ENCODE measurements at places on chromosomes 6 and 20. TPM values are rescaled to one million over a fixed set of nuclear protein-coding genes. Genes with fewer than 3 reads are reported as not detected.

GRCh38 chr6:43916924-43917877 is 147.2 kb downstream of the VEGFA start:
- peaks cover 39% of the 10 kb centered on the region for H3K4me1 ChIP-seq
- no peak overlapping the region for H3K4me3 ChIP-seq
- no peaks in the 10 kb centered on the region for H3K27me3 ChIP-seq
- DNase-seq: peak; percentile 76

- H3K4me1 ChIP-seq: no peaks in the 10 kb centered on the region
- H3K36me3 ChIP-seq: no peaks in the 10 kb centered on the region
- no peaks in the 10 kb centered on the region for H3K27me3 ChIP-seq
- no peak for DNase-seq
Observed at GRCh38 chr6:134805168-134805567, 144.7 kb downstream of the ALDH8A1 start.

DNA sequence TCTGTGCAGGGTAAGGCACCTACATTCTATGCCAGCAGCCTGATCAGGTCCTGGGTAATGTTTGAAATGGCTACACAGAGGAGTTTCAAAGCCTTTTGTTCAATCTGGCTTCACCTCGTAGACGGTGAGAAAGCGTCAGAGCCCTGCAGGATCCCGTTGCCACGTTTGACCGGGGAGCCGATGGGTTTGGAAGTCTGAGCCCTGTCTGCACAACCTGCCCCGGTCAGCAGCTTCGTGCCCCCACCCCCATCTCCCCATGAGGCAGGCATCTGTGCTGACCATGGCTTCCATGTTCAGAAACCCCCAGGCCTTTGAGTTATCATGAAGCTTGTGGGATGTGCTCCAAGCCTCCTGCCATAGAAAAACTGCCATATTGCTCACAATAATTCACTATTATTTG is 63.9 kb downstream of the PTPN1 start:
- peaks cover 9% of the 10 kb centered on the region for H3K4me1 ChIP-seq
- no peaks in the 10 kb centered on the region for H3K27me3 ChIP-seq
- no peak for DNase-seq
- H3K27ac ChIP-seq: peak overlapping the region; percentile 89
- H3K36me3 ChIP-seq: peaks cover 26% of the 10 kb centered on the region

GRCh38 chr20:22540832-22541231 is 43.5 kb downstream of the FOXA2 start:
- H3K4me1 ChIP-seq: no peaks in the 10 kb centered on the region
- H3K27me3 ChIP-seq: no peaks in the 10 kb centered on the region
- no peak overlapping the region for H3K27ac ChIP-seq
- no peak overlapping the region for H3K4me3 ChIP-seq

DNA sequence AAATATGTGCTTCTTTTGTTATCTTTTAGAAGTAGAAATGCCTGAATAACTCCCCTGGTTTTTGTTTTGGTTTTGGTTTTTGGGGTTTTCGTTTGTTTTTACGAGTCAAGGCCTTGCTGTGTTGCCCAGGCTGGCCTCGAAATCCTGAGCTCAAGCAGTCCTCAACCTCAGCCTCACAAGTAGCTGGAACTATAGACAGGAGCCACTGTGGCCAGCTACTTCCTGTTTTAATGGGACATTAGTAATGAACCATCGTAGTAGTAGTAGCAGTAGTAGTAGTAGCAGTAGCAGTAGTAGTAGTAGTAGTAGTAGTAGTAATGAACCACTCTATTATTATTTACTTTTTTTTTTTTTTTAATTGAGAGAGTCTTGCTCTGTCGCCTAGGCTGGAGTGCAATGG is 66.0 kb downstream of the UBR2 start:
- no peaks in the 10 kb centered on the region for H3K27me3 ChIP-seq
- no peaks in the 10 kb centered on the region for H3K4me1 ChIP-seq
- no peak for DNase-seq
- peaks cover 9% of the 10 kb centered on the region for H3K36me3 ChIP-seq

- H3K36me3 ChIP-seq: peaks cover 45% of the 10 kb centered on the region
- no peak overlapping the region for H3K27ac ChIP-seq
- DNase-seq: no peak
- no peaks in the 10 kb centered on the region for H3K27me3 ChIP-seq
- no peak overlapping the region for H3K4me3 ChIP-seq
- H3K4me1 ChIP-seq: no peaks in the 10 kb centered on the region
Observed at GRCh38 chr20:35629427-35630145, 14.0 kb downstream of the SPAG4 start.

GRCh38 chr6:127342296-127342945 is 988 bp downstream of the ECHDC1 start:
- no peak for DNase-seq
- peaks cover 21% of the 10 kb centered on the region for H3K4me1 ChIP-seq
- H3K27ac ChIP-seq: peak overlapping the region; percentile 89
- peak overlapping the region; percentile 99 for H3K4me3 ChIP-seq

GRCh38 chr20:13494019-13494418 is 144.7 kb downstream of the TASP1 start:
- no peaks in the 10 kb centered on the region for H3K27me3 ChIP-seq
- H3K36me3 ChIP-seq: no peaks in the 10 kb centered on the region
- no peaks in the 10 kb centered on the region for H3K4me1 ChIP-seq
- H3K4me3 ChIP-seq: no peak overlapping the region

GRCh38 chr6:9401960-9402359 is 966.6 kb upstream of the SLC35B3 start:
- H3K27me3 ChIP-seq: peaks cover 18% of the 10 kb centered on the region
- DNase-seq: no peak
- no peaks in the 10 kb centered on the region for H3K36me3 ChIP-seq
- no peaks in the 10 kb centered on the region for H3K4me1 ChIP-seq

DNA sequence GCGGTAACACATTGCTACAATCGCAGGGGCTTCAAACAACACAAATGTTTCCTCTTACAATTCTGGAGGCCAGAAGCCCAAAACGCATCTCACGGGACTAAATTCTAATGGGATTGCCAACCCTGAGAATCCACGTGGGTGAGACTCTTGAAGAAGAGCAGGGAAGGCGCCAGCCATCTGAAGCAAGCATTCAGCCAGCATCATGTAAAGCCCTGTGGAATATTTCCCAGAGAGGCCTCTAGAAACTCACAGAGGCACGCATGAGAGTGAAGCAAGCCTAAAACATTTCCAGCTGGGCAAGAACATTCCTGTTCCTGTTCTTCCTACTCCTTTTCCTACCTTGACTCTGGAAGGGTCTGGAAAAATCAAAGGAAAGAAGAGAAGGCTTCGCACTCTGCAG is 19.6 kb upstream of the FNDC1 start:
- no peaks in the 10 kb centered on the region for H3K4me1 ChIP-seq
- DNase-seq: no peak

GRCh38 chr20:43550456-43550855 is 8.4 kb upstream of the SGK2 start:
- H3K4me3 ChIP-seq: no peak overlapping the region
- H3K27me3 ChIP-seq: no peaks in the 10 kb centered on the region
- peak overlapping the region; percentile 75 for H3K27ac ChIP-seq
- no peaks in the 10 kb centered on the region for H3K36me3 ChIP-seq

DNA sequence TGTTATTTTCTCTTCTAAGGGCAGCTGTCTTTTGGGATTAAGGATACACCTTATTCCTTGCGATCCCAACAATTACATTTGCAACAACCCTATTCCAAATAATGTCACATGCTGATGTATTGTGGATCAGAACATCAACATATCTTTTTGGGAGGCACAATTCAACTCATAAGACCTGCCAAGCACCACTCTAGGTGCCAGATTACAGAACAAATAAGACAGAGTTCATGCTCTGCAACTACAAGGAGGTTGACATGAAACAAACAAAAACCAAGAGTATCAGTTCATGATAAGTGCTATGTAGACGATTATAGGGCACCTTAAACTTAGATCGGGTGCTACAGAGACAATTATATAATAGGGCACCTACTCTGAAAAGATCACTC is 203.2 kb upstream of the SGK1 start:
- peak overlapping the region; percentile 89 for H3K27ac ChIP-seq
- H3K4me3 ChIP-seq: peak overlapping the region; percentile 7
- H3K36me3 ChIP-seq: no peaks in the 10 kb centered on the region
- DNase-seq: no peak
- peaks cover 6% of the 10 kb centered on the region for H3K4me1 ChIP-seq
- no peaks in the 10 kb centered on the region for H3K27me3 ChIP-seq

DNA sequence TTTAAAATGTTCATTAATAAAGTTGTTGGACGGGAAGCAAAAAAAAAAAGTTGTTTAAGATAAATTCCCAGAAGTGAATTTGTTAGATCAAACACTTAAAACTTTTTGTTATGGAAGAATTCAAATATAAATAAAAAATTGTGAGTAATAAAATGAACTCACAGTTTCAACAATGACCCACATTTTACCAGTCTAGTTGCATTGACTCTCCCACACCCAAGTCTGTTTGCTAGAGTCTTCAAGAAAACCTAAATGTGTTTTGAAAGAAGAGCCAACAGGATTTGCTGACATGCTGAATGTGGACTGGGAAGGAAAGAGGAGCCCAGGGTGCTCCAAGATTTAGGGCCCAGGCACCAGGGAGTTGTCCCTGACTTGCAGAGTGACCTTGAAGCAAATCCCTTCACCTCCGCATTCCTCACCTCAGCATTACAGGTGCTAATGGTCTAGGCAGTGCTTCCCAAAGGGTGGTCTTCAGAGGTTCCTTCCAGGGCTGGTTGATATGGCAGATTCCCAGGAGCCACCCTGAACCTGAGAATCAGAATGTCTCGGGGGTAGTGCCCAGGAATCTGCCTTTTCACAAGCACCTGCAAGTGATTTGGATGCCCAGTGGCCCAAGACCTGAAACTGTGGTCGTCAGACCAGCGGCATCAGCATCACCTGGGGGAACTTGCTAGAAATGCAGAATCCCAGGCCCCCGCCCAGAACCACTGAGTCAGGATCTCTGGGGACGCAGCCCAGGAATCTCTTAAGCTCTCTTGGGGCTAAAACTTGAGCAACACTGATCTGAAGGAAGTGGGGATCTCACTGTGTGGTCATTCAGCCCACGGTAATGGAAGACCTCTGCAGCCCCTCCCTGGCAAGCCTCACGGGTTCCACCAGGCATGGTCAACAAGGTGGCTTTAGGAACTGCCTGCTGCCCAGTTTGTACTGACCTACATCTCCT is 31.1 kb downstream of the POFUT1 start:
- peaks cover 54% of the 10 kb centered on the region for H3K4me1 ChIP-seq
- no peak overlapping the region for H3K27ac ChIP-seq
- H3K36me3 ChIP-seq: no peaks in the 10 kb centered on the region
- no peaks in the 10 kb centered on the region for H3K27me3 ChIP-seq
- H3K4me3 ChIP-seq: no peak overlapping the region

DNA sequence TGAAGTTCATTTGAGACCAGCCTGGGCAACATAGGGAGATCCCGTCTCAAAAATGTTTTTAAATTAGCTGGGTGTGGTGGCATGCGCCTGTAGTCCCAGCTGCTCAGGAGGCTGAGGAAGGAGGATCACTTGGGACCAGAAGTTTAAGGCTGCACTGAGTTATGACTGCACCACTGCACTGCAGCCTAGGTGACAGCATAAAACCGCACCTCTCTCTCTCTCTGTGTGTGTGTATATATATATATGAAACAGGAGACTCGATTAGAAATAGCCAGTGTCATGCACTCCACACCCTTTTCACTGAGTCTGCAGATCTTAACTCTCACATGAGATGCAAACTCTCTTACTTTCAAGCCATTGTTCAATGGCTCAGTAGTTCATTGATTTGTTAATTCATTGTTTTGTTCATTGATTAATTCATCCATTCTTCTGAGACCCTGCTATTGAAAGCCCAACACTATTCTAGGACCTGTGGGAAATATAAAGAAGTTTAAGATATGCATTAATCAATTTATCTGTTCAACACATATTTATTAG is 52.4 kb upstream of the MRPS10 start:
- no peaks in the 10 kb centered on the region for H3K27me3 ChIP-seq
- H3K27ac ChIP-seq: no peak overlapping the region
- H3K36me3 ChIP-seq: no peaks in the 10 kb centered on the region
- no peak overlapping the region for H3K4me3 ChIP-seq

DNA sequence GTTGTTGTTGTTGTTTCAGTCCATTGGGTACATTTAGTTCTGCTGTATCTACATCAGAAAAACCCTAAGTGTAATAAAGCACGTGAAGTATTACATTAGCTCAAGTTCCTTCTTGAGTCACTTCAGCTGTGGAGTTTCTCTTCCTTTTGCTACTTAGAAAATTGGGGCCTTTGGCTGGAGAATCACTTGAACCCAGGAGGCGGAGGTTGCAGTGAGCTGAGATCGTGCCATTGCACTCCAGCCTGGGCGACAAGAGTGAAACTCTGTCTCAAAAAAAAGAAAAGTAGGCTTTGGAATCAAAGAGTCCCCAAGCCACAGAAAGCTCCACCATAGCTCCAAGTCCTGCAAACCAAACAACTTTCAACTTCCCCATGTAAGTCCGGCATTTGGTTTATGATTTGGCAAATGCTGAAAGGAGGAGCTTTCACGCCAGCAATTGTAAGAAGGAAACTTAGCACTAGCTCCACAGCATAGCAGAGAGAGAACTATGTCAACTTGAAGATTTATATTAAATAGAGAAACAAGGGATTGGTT is 56.5 kb upstream of the RNF144B start:
- H3K4me3 ChIP-seq: no peak overlapping the region
- H3K4me1 ChIP-seq: no peaks in the 10 kb centered on the region
- no peaks in the 10 kb centered on the region for H3K36me3 ChIP-seq
- no peaks in the 10 kb centered on the region for H3K27me3 ChIP-seq
- H3K27ac ChIP-seq: peak overlapping the region; percentile 3
- DNase-seq: no peak

GRCh38 chr6:96700915-96701314 is 136.4 kb downstream of the GPR63 start:
- H3K4me3 ChIP-seq: no peak overlapping the region
- H3K27ac ChIP-seq: no peak overlapping the region
- no peak for DNase-seq
- no peaks in the 10 kb centered on the region for H3K36me3 ChIP-seq

Gene HSPA12B
- 1.8 TPM for total RNA-seq

Gene LINC00237
- total RNA-seq: not detected

Gene BCKDHB
- total RNA-seq: 13.0 TPM

Gene STX11
- 4.5 TPM for total RNA-seq

Gene BEND6
- 0.14 TPM for total RNA-seq

Gene CRISP2
- total RNA-seq: 0.28 TPM

Gene LY6G5B
- 1.4 TPM for total RNA-seq

Gene WFDC12
- not detected for total RNA-seq

Gene TTBK1
- total RNA-seq: 0.14 TPM

Gene CALHM5
- total RNA-seq: 0.47 TPM

Gene FILIP1
- 0.70 TPM for total RNA-seq

Gene HDGFL1
- not detected for total RNA-seq

Gene POLR1H
- total RNA-seq: 7.0 TPM
